Endothelial cell (in vitro differentiated cells): ENCODE measurements at places on chromosomes 6 and 20.

DNA sequence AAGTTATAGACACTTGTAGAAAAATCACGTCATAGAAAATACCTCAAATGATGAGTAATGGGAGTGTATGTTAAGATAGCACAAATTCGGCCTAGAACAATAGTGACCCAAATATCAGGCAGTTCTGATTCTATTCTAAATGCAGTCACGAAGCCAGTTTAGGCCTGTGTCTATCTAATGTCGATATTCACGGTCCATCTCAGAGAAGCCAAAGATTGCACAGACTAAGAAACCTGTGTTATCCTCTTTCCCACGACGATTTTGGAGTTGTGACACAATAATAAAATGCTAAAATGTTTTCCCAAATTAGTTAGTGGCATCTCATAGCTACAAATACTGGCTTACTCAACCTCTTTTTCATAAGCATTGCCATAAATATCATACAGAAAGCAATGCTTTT, 4.0 kb downstream of the HIVEP2 start:
- DNase-seq, result no peak

DNA sequence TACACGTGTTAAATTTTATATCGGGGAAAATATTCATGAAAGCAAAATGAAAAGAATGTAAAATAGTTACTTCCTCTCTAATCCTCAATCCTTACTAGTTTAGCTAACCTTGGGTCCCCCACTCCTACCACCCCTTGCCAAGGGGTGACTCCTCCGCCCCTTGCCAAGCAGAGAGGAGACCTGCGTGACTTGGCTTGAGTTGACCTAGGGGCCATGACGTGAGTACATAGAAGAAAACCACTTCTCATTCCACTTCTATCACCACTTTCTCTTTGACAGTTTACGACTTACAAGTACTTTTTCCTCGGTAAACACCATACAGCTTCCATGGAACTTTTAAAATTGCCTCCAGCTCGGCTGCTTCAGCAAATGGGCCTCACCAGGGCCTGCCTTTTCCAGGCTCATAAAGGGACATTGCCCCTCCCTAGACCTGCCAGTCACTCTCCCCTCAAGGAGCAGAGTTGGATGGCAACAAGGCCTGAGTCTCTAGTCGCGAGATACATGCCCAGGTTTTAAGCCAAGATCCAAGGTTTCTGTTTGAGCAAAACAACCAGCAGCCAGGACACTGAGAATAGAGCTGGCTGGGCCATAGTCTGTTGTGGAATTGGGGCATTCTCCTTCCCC, 29.9 kb downstream of the SDCBP2 start:
- DNase-seq, result no peak

GRCh38 chr20:62409931-62410745, 3.1 kb upstream of the CABLES2 start:
- DNase-seq, result peak; percentile 60

DNA sequence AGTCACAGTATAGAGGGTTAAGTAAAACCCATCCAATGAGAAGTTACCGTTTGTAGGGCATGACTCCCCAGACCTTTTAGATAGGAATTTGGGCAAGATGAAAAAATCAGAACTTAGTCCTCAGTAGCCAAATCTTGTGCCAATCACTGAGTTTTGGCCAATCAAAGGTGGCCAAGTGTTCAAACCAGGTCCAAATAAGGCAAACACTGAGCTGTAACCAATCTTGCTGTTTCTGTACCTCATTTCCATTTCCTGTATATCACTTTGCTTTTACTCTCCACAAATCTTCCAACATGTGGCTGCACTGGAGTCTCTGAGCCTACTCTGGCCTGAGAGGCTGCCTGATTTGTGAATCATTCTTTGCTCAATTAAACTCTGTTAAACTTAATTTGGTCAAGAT, 81.8 kb upstream of the GPR6 start:
- DNase-seq, result no peak

- DNase-seq, result no peak
These were observed 4.9 kb downstream of the SDCBP2 start for GRCh38 chr20:1323830-1324597.

DNA sequence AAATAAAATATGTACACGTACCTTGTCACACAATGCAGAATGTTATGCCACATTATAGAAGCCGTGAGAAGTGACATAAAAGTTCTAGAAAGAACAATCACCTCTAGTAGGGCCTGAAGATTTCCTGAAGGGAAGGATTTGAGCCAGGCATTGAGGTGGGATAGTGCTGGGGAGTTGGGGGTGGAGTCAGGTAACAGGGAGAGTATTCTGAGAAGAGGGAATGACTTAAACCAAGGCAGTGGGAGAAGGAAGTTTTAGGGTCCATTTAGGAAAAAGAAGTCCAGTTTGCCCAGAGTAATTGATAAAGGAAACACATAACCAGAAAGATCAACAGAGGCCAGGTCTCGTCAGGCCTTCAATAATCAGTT, 262.8 kb downstream of the ARHGAP18 start:
- no peak for DNase-seq

DNA sequence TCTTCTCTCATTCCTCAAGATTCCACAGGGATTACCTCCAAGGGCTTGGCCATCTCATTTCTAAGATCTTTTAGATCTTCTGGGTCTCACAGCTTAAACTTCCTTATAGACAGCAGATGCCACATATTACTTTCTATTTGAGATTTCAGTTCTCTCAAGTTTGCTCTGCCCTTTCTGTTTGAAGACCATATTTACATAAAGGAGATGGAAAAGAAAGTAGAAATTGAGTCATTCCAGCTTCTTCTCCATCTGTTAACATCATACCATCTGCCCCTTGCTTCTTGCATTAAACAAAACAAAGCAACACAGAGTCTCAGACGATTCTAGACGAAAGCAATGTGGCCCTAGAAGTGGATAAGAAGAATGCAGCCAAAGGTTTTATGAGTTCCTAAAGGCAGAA, 203.4 kb downstream of the TTLL2 start:
- DNase-seq, result no peak

DNA sequence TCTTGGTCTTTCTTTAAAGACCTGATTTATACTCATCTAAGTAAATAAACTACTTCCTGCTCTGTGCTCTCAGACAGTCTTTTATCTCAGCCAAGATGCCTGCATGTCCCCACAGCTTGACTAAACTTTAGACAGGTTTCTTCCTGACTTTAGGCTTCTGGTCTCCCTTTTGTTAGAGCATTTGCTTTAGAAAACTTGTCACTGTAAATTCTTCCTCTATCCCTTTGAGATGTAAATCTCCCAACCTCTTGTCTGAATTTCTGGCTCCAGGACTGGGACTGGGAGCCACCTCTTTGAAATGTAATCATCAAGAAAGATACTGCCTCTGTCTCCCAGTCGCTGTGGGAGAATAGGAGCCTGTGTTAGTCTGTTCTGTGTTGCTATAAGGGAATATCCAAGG, 739.9 kb downstream of the C6orf118 start:
- no peak for DNase-seq

DNA sequence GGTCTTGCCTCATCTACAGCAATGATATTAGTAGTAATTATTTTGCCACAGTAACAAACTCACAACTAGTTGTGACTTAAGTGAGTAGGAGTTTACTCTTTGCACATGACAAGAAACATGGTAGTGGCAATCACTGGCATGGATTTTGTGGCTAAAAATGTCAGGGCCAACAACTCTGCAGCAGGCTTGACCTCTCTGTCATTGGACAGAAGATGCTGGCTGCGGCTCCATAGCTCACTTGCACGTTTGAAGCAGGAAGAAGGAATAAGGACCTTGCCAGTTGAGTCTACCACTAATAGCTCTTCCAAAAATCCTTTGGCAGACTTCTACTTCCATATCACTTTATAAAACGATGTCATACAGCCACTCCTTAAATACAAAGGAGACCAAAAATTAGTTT, 117.3 kb downstream of the ADGRG6 start:
- no peak for DNase-seq

GRCh38 chr20:21618759-21619416, 86.6 kb upstream of the PAX1 start:
- DNase-seq, result no peak
